Gastrocnemius medialis (tissue), 4 donors: ENCODE measurements at places on chromosomes 1 and 21. TPM values are rescaled to one million over a fixed set of nuclear protein-coding genes. Genes with fewer than 3 reads are reported as not detected.

DNA sequence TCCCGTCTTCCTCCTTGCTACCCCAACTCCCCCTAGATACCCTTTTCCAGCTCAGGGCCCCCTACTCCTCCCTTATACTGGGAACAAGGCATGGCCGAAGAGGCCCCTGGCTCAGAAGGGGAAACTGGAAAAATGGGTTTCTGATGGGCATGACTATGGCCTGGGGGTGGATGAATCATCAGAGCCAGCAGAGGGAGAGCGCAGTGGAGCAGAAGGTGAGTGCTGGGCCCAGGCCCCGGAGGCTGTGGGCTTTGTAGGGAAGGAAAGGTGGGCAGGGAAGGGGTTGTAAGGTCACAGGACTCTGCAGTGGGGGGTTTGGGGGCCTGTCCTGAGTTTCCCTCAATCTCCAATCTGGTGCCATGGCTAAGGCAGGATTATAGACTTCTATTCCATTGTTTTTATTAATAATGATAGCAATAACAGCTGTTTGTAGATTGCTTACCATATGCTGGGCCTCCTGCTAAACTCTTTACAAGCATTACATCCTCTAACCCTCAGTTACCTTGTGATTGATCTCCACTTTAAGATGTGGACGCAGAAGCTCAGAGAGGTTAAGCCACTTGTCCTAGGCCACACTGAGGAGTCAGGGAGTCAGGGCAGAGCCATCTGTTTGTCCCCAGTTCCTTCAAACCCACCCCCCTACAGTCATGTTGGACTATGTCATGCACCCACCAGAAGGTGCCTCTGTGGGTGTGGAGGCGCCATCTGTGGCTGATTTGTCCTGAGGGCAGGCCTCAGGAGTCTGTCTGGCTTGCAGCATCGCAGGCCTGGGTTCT, 36.2 kb upstream of the ZNF362 start:
- H3K27ac ChIP-seq = no peak overlapping the region
- H3K4me3 ChIP-seq = no peak overlapping the region
- no peaks in the 10 kb centered on the region for H3K36me3 ChIP-seq
- no peaks in the 10 kb centered on the region for H3K4me1 ChIP-seq
- no peak for DNase-seq

DNA sequence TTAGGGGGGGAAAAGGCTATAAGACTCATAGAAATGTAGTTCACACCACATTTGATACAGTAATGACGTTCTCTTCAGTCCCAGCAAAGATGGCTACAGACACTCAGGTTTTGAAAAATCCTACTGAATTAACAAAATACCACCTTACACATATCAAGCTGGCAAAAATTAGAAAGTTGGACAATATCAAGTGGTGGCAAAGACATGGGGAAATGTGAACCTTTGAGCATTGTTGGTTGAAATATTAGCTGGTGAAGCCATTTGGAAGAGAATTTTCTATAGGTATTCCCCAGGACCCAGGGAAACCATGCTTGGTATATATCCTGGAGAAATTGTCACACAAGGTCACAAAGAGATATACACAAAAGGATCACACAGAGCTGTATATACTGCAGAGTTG, 163.0 kb downstream of the ADSS2 start:
- no peaks in the 10 kb centered on the region for H3K36me3 ChIP-seq
- H3K27me3 ChIP-seq = no peaks in the 10 kb centered on the region
- H3K4me1 ChIP-seq = no peaks in the 10 kb centered on the region
- no peak for DNase-seq

ITPKB gene
- 8.0 TPM for total RNA-seq

DNA sequence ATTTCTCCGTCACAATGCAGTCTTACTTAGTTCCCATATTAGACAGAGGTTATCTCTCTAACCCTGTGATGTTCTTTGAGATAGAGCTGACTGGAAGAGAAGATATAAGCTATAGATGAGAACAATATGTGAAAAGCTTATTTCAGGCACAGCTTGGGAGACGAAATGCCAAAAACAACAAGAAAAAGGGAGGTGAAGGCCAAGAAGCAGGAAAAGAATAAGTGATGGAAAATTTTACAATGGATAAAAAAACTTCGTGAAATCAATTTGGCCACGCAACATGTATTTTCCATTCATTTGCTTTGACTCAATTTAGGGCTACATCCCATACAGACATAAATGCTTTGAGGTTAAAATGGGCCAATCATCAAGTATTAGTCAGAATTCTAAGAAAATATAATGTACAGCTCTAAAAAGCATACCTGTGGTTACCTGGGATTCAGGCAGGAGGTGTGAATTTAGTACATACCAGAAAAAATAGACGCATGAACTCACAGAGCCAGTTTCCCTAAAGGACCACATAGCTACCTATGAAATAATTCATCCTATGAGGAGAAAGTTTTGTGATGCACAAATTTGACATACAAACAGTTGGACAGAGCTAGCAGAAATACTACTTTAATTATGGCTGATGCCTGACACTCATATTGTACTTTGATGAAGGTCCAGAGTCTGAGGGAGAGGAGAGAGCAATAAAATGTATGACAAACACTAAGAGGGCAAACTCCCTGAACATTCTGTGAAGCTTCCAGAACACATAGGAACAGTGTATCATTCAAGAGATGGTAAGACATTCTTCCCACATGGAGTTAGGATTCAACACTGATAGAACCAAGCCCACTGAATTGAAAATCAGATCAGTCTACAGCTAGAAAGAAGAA, 12.1 kb downstream of the RGS1 start:
- no peaks in the 10 kb centered on the region for H3K27me3 ChIP-seq
- DNase-seq = no peak
- no peak overlapping the region for H3K27ac ChIP-seq
- H3K4me3 ChIP-seq = no peak overlapping the region
- no peaks in the 10 kb centered on the region for H3K36me3 ChIP-seq
